ENCODE measurements at places on chromosomes 12 and 14.

DNA sequence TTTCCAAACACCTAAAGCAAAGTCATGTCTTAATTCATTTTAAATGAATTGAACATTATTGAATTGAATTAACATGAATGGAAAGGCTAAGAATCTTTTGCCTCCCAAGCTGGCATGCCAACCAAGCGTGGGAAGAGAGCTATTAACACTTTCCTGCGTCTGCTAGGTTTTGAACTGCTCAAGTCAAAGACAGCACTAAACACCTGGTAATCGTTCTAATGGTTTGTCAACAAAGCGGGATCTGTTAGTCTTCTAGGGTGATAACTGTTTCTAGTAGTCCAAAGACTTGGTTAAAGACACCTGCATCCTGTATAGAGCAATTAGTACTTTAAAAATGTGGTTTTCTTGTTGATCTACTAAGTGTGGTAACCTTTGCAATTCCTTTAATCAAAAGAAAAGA is 164.2 kb upstream of the HMGA2 start:
- no peak for DNase-seq

GRCh38 chr14:100059438-100059781 is 5.8 kb upstream of the EVL start:
- no peak for DNase-seq

GRCh38 chr14:24162093-24162492 is 1.0 kb downstream of the IRF9 start:
- no peak for DNase-seq

DNA sequence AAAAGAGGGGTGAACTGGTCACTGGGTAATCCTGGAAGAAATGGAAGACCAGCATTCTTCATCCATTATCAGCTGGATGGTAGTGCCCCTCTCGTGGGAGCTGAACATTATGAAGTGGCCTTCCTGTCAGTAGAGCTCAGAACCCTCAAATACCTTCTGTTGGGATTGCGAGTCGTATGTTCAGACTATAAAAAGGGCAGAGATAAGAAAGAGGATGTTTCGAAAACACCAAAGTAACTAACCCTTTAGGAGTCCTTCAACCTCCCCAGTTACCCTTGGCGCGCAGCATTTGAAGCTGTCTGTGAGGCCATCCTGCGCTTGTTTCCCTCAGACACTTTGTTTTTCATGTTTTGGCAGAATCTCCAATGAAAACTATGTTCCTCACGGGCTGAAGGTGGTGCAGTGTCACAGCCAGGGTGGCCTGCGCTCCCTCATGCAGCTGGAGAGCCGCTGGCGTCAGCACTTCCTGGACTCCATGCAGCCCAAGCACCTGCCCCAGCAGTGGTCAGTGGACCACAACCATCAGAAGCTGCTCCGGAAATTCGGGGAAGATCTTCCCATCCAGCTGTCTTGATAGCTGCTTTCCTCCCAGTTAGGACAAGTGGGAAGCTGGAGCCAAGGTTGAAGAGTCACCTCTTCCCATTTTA is 19.3 kb upstream of the GALNT16 start:
- no peak for DNase-seq

GRCh38 chr12:57852200-57852599 is 5.7 kb upstream of the CTDSP2 start:
- no peak for DNase-seq

- no peak for DNase-seq
Observed at GRCh38 chr12:21001778-21002177, 129.2 kb upstream of the SLCO1B1 start.

GRCh38 chr12:64672925-64673409 is 62.7 kb downstream of the RASSF3 start:
- peak; percentile 37 for DNase-seq

DNA sequence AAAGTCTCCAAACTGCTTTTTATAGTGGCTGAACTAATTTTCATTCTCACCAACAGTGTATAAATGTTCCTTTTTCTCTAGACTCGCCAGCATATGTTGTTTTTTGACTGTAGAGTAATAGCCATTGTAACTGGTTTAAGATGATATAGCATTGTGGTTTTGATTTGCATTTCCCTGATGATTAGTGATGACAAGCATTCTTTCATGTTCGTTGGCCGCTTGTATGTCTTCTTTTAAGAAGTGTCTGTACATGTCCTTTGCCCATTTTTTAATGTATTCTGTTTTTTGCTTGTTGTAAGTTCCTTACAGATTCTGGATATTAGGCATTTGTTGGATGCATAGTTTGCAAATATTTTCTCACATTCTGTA is 404.9 kb downstream of the FLRT2 start:
- DNase-seq = no peak

DNA sequence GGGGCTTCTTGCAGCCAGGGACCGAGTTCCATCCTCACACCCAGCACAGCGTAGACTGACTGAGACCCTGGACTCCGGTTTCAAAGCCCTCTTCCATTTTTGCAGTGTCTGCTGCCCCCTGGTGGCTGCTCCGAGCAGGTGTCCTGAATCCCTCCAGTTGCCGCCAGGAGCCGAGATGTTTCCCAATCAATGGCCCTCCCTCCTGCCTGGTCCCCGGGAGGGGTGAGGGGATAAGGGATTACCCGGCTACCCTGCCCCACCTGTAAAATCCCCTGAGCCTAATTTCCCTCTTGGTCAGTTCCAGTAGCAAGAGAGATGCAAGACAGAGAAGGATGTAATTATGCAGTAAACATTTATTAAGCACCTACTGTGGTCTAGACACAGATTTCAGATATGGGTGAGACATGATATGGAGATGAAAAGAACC is 55.0 kb downstream of the PHETA1 start:
- peak; percentile 36 for DNase-seq

- no peak for DNase-seq
Observed at GRCh38 chr14:50649691-50650090, 18.4 kb downstream of the SAV1 start.

DNA sequence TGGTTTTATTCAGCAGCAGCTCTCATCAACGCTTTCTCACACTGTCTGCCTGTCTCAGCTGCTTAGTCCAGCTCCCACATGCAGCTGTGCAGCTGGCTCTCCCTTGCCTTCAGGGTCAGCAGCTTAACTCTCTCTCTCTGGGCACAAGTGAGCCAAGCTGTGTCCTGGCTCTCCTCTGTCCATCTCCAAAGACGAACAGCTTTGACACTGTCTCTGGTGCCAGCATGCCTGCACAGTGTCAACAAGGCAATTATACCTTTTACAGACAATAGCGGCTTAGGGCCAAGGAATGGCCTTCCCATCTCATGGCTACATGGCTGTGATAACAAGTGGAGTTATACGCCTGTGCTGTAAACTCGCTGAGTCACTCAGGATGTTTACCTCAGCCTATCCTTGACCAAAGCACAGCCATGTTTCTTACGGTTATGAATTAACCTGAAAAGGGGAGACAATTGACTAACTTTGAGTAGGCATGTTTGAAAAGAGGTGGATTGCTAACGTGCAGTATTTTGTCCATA is 38.4 kb upstream of the MANSC4 start:
- DNase-seq = no peak

- peak; percentile 4 for DNase-seq
Observed at GRCh38 chr12:12612358-12612757, 682 bp downstream of the CREBL2 start.

- DNase-seq = no peak
Observed at GRCh38 chr12:117792877-117793424, 175.8 kb downstream of the KSR2 start.

DNA sequence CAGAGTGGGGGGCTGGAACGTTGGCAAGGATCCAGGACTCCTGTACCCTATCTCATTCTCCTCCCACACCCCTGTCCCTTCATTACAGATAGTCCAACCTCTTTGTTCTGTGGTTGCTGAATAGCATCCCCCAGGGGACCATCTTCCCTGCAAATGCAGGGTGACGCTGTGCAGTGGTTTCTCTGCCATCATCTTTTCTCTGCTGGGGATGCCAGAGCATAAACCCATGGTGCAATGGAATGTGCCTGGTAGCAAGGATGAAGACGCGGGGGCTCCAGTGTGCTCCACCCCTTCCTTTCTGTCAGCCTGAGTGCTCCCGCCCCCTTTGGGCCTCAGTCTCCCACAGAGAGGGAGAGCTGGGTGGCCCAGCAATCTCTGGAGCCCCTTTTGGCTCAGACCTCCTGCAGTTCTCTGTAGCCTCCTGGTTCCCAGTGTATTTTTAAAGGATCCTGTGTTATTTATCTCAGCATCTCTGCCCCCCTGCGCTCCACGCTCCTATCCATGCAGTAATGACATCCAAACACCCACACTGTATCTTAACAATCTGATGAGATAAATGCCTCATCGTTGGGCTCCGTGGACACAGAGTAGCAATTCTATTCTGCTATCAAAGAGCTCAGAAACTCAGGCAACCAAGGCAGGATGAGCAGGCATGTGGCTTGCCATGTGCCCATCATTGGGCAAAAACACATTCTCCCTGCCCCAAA is 212.8 kb downstream of the CACNA1C start:
- DNase-seq = no peak

GRCh38 chr12:49980501-49981349 is 8.0 kb downstream of the AQP6 start:
- no peak for DNase-seq

- DNase-seq = no peak
Observed at GRCh38 chr12:116094475-116094874, 183.0 kb downstream of the MED13L start.
